ENCODE measurements at places on chromosomes 12 and 14. TPM values are rescaled to one million over a fixed set of nuclear protein-coding genes. Genes with fewer than 3 reads are reported as not detected.

IAPP gene
- not detected for total RNA-seq

CFAP251 gene
- total RNA-seq = 1.7 TPM

FGF23 gene
- total RNA-seq = 0.04 TPM

RNASE7 gene
- total RNA-seq = not detected

ZNF84 gene
- total RNA-seq = 40.4 TPM

PIWIL1 gene
- total RNA-seq = 0.13 TPM

ADAM21 gene
- 0.09 TPM for total RNA-seq

DNA sequence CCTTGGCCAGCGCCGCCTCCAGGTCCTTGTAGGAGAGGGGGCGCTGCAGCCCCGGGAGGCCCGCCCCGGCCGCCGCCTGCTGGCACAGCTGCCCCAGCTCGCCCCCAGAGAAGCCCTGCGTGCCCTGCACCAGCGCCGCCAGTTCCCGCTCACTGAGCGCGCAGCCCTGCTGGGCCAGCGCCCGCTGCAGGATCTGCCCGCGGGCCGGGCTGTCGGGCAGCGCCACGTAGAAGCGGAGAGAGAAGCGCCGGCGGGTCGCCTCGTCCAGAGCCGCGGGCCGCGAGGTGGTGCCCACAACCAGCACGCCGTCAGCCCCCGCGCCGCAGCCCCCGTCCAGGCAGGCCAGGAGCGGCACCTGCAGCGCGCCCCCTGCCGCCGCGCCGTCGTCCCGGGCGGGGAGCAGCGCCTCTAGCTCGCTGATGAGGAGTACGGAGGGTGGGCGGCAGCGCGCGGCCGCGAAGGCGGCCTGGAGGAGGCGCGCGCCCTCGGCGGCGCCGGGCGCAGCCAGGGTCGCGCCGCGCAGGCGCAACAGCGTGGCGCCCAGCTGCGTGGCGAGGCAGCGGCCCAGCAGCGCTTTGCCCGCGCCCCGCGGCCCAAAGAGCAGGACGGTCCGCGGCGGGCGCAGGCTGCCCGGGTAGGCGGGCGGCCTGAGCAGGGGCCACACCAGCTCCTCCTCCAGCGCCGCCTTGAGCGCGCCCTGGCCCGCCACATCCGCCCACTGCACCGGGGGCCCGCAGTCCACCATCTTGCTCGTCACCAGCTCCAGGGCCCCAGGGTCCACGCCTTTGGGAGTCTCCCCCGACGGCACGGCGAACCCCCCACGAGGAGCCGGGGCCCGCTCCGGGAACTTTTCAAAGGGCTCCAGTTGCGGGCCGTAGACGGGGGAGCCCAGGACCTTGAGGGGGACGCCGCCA is 27.7 kb downstream of the FIGNL2 start:
- peaks cover 12% of the 10 kb centered on the region for H3K27me3 ChIP-seq
- peaks cover 8% of the 10 kb centered on the region for H3K36me3 ChIP-seq
- peak overlapping the region; percentile 42 for H3K27ac ChIP-seq
- H3K4me3 ChIP-seq = peak overlapping the region; percentile 62
- peaks cover 11% of the 10 kb centered on the region for H3K4me1 ChIP-seq
- peak; percentile 84 for DNase-seq

DNA sequence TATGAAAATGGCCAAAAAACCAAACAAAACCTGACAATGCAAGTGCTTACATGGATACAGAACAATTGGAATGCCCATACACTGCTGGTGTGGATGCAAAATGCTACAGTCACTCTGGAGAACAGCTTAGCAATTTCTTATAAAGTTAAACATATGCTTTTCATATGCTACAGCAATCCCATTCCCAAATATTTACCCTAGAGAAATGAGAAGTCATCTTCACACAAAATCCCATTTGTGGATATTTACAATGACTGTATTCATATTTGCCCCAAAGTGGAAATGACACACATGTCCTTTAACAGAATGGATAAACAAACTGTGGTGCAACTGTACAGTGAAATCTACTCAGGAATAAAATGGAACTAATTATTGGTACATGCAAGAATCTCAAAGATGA is 20.4 kb downstream of the SAV1 start:
- no peak overlapping the region for H3K27ac ChIP-seq
- H3K36me3 ChIP-seq = peaks cover 2% of the 10 kb centered on the region
- H3K27me3 ChIP-seq = no peaks in the 10 kb centered on the region
- DNase-seq = no peak
- no peaks in the 10 kb centered on the region for H3K4me1 ChIP-seq
- H3K4me3 ChIP-seq = no peak overlapping the region

GRCh38 chr12:49665384-49665783 is 41.8 kb downstream of the FMNL3 start:
- H3K27me3 ChIP-seq = no peaks in the 10 kb centered on the region
- H3K4me3 ChIP-seq = no peak overlapping the region
- peaks cover 51% of the 10 kb centered on the region for H3K4me1 ChIP-seq
- peaks cover 28% of the 10 kb centered on the region for H3K36me3 ChIP-seq
- DNase-seq = no peak

DNA sequence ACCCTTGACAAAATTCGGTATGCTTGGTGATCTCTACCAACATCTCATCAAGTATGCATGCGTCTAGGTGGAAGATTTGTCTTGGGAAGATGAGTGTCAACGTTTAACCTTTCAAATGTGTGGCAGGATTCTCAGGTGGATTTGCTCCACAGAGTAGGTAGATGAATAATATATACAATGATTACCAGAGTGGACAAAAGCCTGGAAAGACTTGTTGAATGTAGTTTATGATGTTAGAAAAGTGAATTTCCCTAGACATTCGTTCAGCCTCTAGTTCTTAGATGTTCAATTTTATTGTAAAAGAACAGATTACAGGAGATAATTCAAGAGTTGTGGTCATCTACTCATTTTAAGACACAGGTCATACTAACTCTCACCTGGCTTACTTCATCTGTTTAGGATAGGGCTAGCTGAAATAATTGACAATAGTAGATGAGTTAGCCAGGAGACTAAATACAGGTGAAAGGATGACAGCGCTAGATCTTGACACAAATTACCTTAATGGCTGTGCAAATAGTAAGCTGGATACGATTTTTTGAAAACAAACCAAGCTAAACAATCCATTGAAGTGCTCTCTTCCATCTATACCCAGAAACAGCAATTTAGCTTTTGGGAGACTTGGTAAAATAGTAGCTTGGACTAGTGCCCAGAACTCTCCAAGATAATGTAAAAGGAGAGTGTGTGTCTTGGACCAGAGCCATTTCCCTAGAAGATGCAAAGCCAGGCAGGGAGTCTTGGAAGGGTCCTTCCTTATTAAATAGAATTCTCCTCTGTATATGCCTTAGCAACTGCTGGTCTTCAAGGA is 168.0 kb downstream of the DACT1 start:
- no peak overlapping the region for H3K27ac ChIP-seq
- peaks cover 3% of the 10 kb centered on the region for H3K4me1 ChIP-seq
- peak; percentile 73 for DNase-seq
- H3K36me3 ChIP-seq = no peaks in the 10 kb centered on the region
- no peak overlapping the region for H3K4me3 ChIP-seq

GRCh38 chr14:58783792-58784511 is 146.2 kb downstream of the DACT1 start:
- H3K4me3 ChIP-seq = no peak overlapping the region
- peaks cover 24% of the 10 kb centered on the region for H3K4me1 ChIP-seq
- H3K36me3 ChIP-seq = no peaks in the 10 kb centered on the region
- no peaks in the 10 kb centered on the region for H3K27me3 ChIP-seq

DNA sequence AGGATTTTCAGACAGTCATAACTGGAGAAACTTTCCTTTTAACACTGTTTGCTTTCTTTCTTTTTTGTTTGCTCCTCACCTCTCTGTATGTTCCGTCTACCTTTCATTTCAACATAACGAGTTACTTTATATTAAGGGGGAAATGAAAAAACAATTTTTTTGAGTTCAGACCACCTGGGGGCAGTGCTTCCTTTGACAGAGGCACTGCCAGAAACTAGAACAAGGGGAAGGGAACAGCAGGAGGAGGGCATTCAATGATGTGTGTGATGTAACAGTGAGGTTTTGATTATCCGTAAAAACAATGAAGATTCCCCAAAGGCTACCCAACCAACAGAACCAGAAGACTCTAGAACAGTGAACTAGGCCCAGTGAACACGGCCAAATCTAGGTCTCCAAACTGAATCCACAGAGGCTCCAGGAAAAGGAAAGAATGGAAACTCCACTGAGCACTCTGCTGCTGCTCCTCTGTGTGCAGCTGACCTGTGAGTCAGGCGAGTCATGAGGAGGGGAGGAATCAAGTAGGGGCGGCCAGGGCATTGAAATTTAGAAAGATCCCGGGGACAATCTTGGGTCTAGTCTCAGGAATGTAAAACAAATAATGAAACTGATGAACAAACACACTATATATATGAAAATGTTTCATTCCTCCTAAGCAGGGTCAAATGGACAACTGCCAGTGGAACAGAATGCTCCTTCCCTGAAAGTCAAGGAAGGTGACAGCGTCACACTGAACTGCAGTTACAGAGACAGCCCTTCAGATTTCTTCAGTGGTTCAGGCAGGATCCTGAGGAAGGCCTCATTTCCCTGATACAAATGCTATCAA is 323.5 kb downstream of the DAD1 start:
- no peaks in the 10 kb centered on the region for H3K36me3 ChIP-seq
- H3K4me3 ChIP-seq = no peak overlapping the region
- peak; percentile 37 for DNase-seq
- no peak overlapping the region for H3K27ac ChIP-seq
- H3K27me3 ChIP-seq = no peaks in the 10 kb centered on the region

- no peak overlapping the region for H3K27ac ChIP-seq
- H3K4me3 ChIP-seq = no peak overlapping the region
- H3K36me3 ChIP-seq = no peaks in the 10 kb centered on the region
- DNase-seq = no peak
- H3K4me1 ChIP-seq = no peaks in the 10 kb centered on the region
Observed at GRCh38 chr14:78627114-78627513, 456.9 kb downstream of the NRXN3 start.

- H3K4me3 ChIP-seq = no peak overlapping the region
- no peaks in the 10 kb centered on the region for H3K27me3 ChIP-seq
- peaks cover 17% of the 10 kb centered on the region for H3K36me3 ChIP-seq
- H3K27ac ChIP-seq = no peak overlapping the region
- H3K4me1 ChIP-seq = no peaks in the 10 kb centered on the region
Observed at GRCh38 chr14:64089920-64090319, 204.3 kb downstream of the ESR2 start.

- peaks cover 2% of the 10 kb centered on the region for H3K36me3 ChIP-seq
- DNase-seq = peak; percentile 71
- no peak overlapping the region for H3K4me3 ChIP-seq
- H3K4me1 ChIP-seq = peaks cover 59% of the 10 kb centered on the region
- no peaks in the 10 kb centered on the region for H3K27me3 ChIP-seq
Observed at GRCh38 chr12:50066402-50066801, 9.0 kb downstream of the ASIC1 start.

DNA sequence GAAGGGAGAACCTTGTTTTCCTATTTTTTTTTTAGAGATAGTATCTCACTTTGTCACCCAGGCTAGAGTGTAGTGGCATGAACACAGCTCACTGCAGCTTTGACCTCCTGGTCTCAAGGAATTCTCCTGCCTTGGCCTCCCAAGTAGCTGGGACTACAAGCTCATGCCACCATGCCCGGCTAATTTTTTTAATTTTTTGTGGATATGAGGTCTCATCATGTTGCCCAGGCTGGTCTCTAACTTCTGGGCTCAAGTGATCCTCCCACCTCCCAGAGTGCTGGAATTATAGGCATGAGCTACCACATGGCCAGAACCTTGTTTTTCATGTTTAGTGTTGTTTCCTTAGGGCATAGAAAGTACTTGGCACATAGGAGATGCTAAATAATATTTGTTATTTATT is 13.5 kb downstream of the MANSC1 start:
- no peak for DNase-seq
- no peak overlapping the region for H3K27ac ChIP-seq
- peaks cover 5% of the 10 kb centered on the region for H3K4me1 ChIP-seq
- no peaks in the 10 kb centered on the region for H3K27me3 ChIP-seq
- H3K4me3 ChIP-seq = no peak overlapping the region
- H3K36me3 ChIP-seq = no peaks in the 10 kb centered on the region

DNA sequence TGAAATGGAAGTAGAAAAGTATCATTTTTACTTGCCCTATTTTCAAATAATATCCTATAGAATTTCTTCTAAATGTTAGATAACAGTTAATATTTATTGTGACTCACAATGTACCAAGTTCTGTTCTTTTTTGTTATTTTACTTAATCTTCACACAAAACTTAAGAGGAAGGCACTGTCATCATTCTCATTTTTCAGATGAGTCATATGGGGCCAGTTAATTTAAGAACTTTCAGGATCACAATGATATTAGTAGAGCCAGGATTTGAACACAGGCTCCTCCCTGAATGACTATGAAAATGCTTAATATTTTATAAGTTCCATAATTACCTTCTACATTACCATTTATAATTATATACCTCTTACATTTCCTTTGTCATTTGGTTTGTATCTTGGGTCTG is 10.4 kb upstream of the TMEM260 start:
- H3K27ac ChIP-seq = no peak overlapping the region
- no peaks in the 10 kb centered on the region for H3K4me1 ChIP-seq
- H3K36me3 ChIP-seq = no peaks in the 10 kb centered on the region
- no peak for DNase-seq
- no peaks in the 10 kb centered on the region for H3K27me3 ChIP-seq

DNA sequence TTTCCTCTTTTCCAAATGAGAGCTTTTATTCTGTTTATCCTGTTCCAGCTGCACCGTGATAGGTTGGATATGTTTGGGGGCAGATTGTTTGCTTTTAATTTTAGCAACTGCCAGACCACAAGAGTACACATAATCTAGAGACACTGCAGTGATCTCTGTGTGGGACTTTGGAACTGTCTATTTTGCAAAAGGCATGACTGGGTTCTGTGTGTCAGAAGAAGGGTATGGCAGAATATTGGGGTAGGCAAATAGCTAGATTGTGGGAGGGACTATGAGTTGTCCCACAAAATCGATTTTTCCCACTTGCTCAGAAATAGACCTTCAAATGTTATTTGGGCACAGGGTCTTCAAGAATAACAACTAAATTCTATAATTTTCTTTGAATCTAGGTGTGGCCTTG is 275.9 kb upstream of the KITLG start:
- H3K27me3 ChIP-seq = no peaks in the 10 kb centered on the region
- no peak overlapping the region for H3K4me3 ChIP-seq
- H3K27ac ChIP-seq = no peak overlapping the region
- DNase-seq = no peak
- no peaks in the 10 kb centered on the region for H3K4me1 ChIP-seq

DNA sequence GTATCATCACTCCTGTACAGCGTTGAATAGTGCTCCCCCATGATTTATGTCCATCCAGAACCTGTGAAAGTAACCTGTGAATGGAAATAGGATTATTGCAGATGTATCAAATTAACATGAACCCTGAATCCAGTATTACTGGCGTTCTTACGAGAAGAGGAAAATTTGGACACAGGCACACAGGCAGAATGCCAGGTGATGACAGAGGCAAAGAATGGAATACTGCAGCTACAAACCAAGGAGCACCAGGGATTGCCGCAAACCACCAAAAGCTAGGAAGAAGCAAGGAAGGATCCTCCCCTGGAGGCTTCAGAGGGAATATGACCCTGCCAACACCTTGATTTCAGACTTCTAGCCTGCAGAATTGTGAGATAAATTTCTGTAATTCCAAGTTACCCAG is 113.5 kb upstream of the EGLN3 start:
- H3K4me3 ChIP-seq = no peak overlapping the region
- peaks cover 28% of the 10 kb centered on the region for H3K4me1 ChIP-seq
- no peaks in the 10 kb centered on the region for H3K27me3 ChIP-seq
- H3K27ac ChIP-seq = no peak overlapping the region

- no peaks in the 10 kb centered on the region for H3K4me1 ChIP-seq
- H3K27ac ChIP-seq = no peak overlapping the region
- peaks cover 61% of the 10 kb centered on the region for H3K36me3 ChIP-seq
Observed at GRCh38 chr12:123468786-123469185, 10.8 kb downstream of the SNRNP35 start.

All from muscle of leg (tissue), 16 donors.